ENCODE measurements at places on chromosomes 7 and 10.

- peak; percentile 31 for DNase-seq
These were observed 468.7 kb downstream of the RPS24 start for GRCh38 chr10:78502210-78502936.

- DNase-seq: no peak
These were observed 169.4 kb downstream of the LRMDA start for GRCh38 chr10:75600833-75601232.

DNA sequence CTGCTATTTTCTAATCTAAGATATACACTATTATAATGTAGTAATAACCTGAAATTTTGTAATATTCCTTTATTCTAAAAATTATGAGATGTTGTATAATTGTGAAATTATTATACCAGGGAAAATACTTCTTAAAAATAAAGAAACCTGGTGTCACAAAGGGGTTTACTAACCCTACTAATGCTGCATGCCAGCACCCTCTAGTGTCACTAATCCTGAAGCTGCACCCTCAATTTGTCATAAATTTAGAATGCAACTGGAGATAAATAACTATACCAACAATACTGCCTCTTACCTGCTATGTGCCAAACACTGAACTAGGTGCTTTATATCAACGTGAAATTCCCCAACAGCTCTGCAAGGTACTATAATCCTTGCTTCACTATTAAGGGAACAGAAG, 30.8 kb downstream of the TM9SF3 start:
- peak; percentile 11 for DNase-seq

- no peak for DNase-seq
These were observed 125.1 kb downstream of the PLXNA4 start for GRCh38 chr7:132451161-132451560.

GRCh38 chr7:33190688-33191304, 61.4 kb downstream of the BBS9 start:
- no peak for DNase-seq

DNA sequence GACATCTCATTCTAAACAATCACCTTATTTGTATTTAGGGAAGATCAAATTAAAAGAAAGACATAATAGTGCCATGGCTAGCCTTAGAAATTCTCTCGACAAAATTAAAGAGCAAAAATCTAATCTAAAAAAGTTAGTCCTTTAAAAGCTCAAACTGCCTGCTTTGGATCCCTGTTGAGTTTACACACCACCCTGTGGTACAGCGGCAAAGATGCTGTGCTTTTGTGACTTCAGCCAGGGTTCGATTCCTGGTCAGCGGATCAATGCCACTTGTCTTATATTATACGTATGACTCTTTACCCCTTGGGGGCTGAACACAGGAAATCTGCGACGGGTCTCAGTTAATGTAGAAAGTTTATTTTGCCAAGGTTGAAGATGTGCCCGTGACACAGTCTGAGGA, 51.3 kb upstream of the VOPP1 start:
- DNase-seq: no peak

DNA sequence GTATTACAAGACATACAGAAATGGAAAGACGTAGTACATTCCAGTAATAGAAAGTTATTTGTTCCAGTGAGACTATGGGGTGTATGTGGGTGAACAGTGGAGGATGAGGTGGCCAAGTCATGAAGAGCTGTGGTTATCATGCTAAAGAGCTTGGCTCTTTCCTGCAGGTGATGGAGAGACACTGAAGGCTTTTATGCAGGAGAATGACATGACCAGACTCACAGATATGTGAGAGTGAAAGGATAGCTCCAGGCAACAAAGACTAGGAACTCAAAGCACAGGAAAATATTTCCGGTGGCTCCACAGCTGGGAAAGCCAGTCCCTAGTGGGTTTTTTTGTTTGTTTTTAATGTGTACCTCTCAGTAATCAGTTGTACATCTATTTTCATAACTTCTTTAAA, 133.5 kb downstream of the TSPAN12 start:
- no peak for DNase-seq

GRCh38 chr7:30371321-30371720, 86.9 kb downstream of the ZNRF2 start:
- no peak for DNase-seq

- DNase-seq: no peak
These were observed 304.5 kb downstream of the WDR37 start for GRCh38 chr10:1360558-1361164.

GRCh38 chr10:61852261-61852660, 49.2 kb upstream of the ARID5B start:
- no peak for DNase-seq

GRCh38 chr7:34655384-34655783, 2.6 kb upstream of the NPSR1 start:
- DNase-seq: no peak

DNA sequence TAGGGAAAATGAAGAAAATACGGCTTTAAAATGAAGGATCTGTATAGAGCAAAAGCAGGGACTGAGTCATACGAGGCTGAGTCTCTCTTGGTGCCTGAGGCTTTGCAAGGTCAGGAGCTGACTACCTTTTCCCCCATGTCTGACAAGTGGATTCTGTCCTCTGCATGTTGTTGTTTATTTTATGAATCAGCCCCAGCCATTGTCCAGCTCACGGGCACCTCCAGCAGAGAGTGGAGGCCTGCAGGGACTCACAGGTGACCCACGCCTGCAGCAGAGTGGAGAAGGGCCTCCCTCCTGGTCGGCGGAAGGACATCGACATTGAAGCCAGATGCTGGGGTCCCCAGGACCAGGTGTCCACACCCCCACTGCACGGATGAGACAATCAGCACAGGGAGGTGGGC, 233.9 kb downstream of the WDR37 start:
- no peak for DNase-seq

DNA sequence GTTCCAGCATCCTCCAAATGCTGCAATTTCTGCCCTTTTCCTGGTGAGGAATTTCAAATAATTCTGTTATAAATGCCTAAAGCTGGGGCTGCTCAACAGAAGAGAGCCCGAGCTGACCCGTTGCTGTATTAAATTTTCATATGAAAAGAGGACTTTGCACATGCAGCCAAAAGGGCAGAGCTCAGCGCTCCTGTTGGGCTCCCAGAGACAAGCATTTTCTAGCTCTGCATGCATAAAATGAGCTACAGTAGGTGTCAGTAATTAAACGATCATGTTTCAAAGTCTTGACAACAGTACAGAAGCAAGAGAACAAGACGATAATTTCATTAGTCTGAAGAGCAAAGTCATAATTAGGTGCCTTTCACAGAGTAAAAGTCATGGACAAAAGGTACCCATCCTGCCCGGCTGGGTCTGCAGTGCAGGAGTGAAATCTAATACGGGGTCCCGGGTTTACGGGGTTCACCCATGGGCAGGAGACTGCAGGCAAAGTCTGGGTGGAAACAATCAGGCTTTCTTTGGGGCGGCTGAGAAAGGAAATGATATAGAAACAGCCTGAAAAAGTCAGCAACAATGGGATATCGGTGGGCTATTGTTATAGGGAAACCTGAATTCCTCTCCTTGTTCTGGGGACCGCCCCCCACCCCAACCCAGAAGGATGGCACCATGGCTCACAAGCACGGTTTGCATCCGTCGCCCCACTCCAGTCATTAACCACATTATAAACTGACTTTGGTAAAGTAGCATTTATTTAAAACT, 66.0 kb downstream of the EBF3 start:
- DNase-seq: no peak

GRCh38 chr10:9081253-9081652, 1026.8 kb downstream of the GATA3 start:
- no peak for DNase-seq

DNA sequence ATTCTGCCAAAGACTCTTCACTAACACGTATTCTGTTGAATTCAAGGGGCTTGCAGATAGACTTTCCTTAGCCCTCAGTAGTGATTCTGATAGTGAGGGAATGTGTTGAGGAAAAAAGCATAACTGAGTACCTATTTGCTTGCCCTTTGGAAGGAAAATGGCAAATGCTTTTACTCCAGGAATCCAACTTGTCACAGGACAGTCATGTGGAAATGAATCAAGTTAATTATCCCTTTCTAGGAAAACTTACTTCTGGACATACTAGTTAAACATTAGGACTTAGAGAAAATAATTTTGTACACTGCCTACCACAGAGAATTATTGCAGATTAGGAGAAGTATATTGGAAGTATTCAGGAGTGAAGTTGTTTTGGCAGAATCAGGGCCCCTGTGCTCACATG, 148.9 kb upstream of the SLC13A1 start:
- DNase-seq: no peak

DNA sequence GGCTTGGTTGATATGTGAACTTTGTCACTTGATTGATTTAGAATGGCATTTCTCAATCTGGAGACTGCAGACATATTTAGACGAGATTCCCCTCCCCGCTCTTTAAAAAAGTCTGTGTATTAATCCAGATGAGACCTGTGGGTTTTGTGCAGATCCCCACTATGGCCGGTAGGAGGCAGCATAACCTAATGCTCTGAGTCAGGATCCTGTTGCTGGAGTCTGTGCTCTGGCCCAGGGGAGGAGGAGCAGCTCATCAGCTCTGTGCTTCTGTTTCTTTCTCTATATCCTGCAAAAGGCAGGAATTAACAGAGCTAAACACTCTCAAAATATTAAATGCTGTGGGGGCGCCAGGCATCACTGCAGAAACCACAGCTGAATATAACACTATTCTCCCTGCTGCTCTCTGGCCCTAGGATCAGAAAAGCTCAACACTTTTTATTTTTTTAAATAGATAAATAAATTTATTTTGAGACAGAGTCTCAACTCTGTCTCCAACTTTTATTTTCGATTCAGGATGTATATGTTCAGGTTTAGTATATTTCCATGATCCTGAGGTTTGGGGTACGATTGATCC, 23.9 kb upstream of the SEPHS1 start:
- peak; percentile 85 for DNase-seq

GRCh38 chr10:1860351-1860750, 123.0 kb upstream of the ADARB2 start:
- DNase-seq: no peak

DNA sequence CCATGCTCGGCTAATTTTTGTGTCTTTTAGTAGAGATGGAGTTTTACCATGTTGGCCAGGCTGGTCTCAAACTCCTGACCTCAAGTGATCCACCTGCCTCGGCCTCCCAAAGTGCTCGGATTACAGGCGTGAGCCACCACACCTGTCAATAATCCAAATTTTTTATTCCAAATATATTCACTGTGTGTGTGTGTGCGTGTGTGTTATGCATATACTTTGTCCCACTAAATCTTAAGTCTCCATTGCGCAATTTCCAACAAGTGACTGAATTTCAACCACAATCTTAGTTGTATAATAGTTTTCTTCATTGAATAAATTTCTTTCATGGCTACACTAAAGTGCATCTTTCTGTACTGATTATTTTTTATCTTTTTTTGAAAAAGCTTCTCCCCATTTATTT, 2.7 kb downstream of the KRIT1 start:
- no peak for DNase-seq

- peak; percentile 73 for DNase-seq
These were observed 443.3 kb downstream of the GFRA1 start for GRCh38 chr10:115829521-115830205.

- DNase-seq: no peak
These were observed 508.5 kb downstream of the DNAJB6 start for GRCh38 chr7:157845203-157845835.

GRCh38 chr7:128203047-128203491, 38.0 kb upstream of the LEP start:
- DNase-seq: no peak

- DNase-seq: no peak
These were observed 35.7 kb downstream of the STAMBPL1 start for GRCh38 chr10:88915781-88916180.

- DNase-seq: no peak
These were observed 89.6 kb upstream of the ZNF804B start for GRCh38 chr7:88669913-88670312.

- no peak for DNase-seq
These were observed 117.4 kb upstream of the PFKP start for GRCh38 chr10:2949948-2950354.

DNA sequence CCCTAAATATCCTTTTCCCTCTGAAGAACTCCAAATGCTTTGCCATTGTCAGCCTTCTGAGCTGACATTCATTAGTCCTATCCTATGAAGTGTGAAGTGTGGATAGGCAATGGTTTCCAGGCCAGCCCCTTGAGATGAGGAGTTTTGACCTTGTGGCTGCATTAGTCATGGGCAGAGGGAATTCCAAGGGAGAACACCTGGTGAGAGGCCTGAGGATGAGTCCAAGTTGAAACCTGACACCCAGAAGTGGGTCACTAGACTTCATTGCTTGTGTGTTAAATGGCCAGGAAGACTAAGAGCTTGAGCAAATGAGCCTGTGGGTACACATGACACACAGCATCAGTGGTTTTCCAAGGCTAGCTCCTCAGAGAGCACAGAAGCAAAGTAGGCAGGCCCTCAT, 260.8 kb downstream of the SKAP2 start:
- no peak for DNase-seq
